ENCODE measurements at places on chromosomes 5 and 9.

DNA sequence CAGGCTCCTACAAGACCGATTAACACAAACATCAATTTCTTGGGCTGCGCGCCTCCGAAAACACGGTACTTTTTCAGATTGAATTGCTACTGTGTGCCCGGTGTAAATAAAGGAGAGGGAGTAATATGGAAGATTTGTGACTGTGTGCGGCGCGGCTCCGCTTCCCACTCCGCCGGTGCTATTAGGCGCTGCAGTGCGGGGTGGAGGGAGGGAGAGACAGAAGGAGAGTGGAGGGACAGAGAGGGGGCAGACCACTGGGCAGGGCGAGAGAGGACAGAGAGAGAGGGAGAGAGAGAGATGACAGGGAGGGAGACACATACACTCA lies 24.7 kb upstream of the RNU6ATAC start:
- DNase-seq = no peak

- DNase-seq = no peak
Observed at GRCh38 chr9:124771867-124772679, 962 bp upstream of the NR6A1 start.

GRCh38 chr9:114384836-114385396 lies 2.9 kb downstream of the AKNA start:
- no peak for DNase-seq

DNA sequence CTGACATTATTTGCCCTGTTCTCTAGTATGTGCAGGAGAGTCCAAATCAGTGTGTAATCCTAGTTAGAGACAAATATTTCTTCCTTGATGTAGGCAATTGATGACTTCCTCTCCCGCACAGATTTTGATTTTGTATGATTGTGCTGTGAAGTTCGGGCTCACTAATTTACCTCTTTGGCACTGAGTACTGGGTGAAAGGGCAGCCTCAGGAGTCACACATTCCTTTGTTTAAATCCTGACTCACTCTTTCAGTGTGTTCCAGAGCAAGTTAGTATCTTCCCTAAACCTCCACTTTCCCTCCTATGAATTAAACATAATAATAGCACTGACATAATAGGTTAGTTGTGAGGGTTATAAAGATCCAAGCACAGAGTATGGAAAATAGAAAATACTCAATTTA lies 269.7 kb downstream of the ISL1 start:
- no peak for DNase-seq

DNA sequence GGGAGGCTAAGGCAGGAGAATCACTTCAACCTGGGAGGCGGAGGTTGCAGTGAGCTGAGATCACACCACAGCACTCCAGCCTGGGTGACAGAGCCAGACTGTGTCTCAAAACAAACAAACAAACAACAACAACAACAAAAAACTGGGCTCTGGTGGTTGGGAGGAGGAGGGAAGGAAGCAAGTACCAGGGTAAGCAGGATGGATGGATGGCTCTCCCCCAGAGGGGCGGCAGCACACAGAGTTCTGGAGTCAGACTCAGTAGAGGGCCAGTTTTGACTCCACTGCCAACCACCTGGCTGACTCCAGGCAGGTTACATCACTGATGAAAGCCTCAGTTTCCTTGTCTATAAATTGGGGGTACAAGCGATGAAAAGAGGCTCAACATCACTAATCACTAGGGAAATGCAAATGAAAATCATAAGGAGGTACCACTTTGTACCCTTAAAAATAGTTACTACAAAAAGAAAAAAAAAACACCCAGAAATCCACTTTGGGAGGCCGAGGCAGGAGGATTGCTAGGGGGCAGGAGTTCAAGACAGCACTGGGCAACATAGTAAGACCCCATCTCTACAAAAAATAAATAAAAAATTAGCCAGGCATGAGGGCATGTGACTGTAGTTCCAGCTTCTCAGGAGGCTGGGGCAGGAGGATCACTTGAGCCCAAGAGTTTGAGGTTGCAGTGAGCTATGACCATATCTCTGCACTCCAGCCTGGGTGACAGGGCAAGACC lies 3.2 kb downstream of the SLC22A4 start:
- DNase-seq = no peak

DNA sequence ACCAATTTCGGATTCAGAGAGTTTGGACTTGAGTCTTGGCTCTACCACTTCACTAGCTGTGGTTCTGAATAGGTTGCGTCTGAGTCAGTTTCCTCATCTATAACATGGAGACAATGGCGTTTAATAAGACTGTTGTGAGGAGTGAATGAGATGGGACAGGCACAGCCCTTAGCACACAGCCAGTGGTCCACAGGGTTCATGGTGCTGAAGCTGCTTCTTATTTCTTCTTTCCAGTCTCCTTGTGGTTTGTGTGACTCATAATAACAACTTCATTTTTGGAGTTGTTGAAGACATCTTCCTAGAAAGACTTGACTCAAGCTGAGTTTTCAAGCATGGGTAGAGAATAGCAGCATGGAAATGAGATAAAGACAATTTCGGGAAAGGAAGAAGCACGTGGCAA lies 172.6 kb upstream of the PPP2R2B start:
- DNase-seq = no peak
